ENCODE measurements at places on chromosomes 2 and 18.

- no peak for DNase-seq
Measured at GRCh38 chr2:10161961-10162441, 39.5 kb downstream of the RRM2 start.

DNA sequence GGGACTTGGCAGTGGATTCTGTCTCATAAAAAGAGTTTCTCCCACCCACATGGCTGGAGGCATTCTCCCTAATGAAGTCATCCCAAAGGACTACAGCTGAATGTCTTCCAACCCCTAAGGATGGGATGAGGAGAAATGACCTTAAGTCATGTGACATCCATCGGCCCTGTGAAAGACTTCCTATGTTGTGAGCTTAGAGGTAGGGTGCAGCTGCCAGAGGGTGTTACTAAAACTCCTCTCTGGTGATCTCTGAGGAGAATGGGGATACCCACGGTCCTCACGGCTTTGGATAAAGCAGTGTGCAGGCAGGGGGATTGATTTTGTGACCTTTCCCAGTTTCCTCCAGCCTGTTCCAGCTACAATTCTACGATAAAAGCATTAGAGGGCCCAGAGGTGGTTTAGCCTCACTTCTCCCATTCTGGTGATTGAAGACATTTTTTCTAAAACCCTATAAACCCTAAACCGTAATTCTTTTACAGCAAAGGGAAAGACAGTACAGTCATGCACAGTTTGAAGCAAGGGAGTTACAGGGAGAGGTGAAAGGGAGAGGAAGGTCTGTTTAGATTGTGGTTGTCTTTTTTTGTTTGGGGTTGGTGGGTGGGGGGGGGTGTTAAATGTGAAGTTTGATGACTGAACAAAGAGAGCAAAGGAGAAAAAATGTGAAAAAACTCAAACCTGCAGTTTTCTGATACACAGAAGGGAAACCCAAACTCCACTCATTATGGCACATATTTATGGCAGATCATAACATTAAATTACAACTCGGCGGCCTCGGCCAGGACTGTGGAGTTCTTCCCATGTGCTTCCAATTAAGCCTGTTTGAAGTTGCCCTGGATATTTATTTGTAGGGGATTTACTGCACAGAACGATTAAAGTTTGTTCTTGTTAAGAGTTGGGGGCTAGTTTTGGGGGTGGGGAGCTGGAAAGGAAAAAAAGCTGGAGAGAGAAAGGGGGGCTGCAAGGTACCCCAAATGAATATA lies 26.6 kb upstream of the SLC14A2 start:
- no peak for DNase-seq

- peak; percentile 18 for DNase-seq
Measured at GRCh38 chr2:27621524-27621923, 7.3 kb downstream of the CCDC121 start.

- no peak for DNase-seq
Measured at GRCh38 chr2:222169346-222169745, 129.5 kb downstream of the PAX3 start.

- DNase-seq = peak; percentile 32
Measured at GRCh38 chr2:8003462-8004075, 678.3 kb upstream of the ID2 start.

GRCh38 chr2:146572598-146572997 lies 1272.2 kb upstream of the ACVR2A start:
- DNase-seq = no peak

DNA sequence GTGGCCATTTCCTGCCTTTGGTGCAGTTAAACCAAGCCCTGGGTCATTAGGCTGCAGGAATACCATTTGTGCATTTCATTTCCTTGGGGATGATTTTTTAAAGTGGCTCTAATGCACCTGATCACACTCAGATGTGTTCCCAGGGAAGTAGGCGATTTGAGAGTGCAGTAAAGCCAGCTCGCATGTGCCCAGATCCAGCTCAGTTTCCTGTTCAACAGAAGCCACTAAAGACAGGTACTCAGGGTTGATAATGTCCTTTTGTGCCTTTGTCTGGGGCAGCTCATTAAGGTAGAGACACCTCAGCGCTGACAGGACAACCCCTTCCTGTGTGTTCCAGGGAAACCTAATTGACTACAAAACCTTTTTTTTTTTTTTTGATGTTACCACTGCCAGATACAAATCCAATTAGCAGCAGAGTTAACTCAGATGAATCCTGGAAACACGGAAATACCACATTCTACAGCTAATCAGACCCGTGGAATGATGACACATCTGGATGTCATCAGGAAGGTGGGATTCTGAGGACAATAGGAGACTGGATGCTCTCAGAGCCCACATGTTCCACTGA lies 15.2 kb upstream of the CHRNA1 start:
- DNase-seq = no peak

- DNase-seq = no peak
Measured at GRCh38 chr2:10245021-10245420, 57.7 kb upstream of the HPCAL1 start.

- DNase-seq = no peak
Measured at GRCh38 chr18:76446321-76447257, 48.5 kb downstream of the ZNF516 start.

GRCh38 chr18:51802569-51803428 lies 537.2 kb upstream of the DCC start:
- no peak for DNase-seq

GRCh38 chr2:235052514-235053354 lies 100.9 kb downstream of the SH3BP4 start:
- DNase-seq = no peak

DNA sequence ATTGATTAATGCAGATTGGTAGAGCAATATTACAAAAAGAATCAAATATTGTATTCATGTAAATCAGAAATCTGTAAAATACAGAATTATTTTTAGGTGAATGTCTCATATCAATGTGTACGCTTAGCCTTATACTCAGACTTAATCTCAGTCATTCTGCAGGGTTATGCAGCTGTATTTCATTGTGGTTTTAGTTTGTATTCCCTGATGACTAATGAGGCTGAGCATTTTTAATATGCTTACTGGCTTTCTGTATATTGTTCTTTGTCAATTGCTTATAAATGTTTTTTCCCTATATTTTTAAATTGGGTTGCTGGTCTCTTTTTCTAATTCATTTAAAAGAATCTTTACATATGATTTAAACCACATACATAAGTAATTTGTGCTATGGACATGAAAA lies 50.1 kb downstream of the CDH19 start:
- no peak for DNase-seq

GRCh38 chr2:217443601-217444000 lies 559.2 kb downstream of the TNS1 start:
- DNase-seq = no peak

- DNase-seq = peak; percentile 31
Measured at GRCh38 chr2:74045454-74045853, 60.7 kb downstream of the TET3 start.

DNA sequence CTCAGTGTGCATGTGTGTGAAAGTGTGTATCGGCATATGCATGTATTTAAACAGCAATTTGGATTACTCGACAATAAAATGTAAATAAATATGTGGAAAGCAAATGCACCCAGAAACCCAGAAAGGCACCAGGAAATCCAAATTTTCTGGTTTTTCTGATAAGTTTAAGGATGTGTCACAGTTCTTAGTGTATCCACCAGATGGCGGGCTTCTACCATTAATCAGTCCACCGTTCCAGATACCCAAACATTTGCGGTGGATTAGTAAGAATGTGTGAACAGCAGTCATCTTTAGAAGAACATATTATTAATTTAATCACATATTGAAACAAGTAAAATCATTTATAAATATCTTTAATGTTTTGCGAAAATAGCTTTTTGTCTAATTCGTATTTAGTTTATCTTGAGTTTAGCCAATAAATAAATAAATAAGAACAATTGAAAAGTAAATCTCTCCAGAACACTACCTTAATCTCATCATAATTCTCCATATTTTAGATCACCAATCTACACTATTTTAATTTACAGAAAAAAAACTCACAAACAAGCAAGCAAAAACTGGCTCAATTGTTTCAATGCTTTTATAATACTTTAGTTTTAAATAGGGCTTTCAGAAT lies 298.9 kb downstream of the DSEL start:
- DNase-seq = peak; percentile 10

DNA sequence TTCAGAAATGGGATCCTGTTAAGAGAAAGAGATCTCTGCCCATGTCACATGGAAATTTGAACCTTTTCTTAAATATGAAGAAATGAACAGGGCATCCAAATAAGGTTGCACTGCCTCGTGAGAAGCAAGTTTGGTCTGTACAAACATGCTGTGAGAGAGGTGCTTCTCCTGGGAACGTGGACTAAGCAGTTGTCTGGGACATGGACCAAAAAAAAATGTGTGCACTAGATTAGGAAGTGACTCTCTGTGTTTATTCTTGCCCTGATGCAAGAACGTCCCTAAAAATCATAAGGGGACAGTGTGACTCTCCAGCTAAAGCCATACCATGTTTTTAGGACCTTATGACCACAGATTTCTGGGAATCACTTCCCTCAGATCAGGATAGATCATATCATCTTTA lies 23.7 kb upstream of the GCG start:
- DNase-seq = no peak

DNA sequence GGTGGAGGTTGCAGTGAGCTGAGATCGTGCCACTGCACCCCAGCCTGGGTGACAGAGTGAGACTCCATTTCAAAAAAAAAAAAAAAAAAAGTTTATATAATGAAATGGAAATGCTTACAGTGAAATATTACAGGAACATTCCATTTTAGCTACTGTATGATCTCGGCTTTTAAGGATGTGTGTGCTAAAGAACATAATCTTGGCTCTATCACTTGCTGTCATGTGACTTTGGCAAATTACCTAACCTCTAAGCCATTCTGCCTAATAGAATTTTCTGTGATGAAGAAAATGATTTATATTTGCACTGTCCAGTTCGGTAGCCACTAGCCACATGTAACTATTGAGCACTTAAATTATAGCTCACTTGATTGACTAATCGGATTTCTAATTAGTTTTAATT lies 36.3 kb downstream of the SMAD4 start:
- no peak for DNase-seq

DNA sequence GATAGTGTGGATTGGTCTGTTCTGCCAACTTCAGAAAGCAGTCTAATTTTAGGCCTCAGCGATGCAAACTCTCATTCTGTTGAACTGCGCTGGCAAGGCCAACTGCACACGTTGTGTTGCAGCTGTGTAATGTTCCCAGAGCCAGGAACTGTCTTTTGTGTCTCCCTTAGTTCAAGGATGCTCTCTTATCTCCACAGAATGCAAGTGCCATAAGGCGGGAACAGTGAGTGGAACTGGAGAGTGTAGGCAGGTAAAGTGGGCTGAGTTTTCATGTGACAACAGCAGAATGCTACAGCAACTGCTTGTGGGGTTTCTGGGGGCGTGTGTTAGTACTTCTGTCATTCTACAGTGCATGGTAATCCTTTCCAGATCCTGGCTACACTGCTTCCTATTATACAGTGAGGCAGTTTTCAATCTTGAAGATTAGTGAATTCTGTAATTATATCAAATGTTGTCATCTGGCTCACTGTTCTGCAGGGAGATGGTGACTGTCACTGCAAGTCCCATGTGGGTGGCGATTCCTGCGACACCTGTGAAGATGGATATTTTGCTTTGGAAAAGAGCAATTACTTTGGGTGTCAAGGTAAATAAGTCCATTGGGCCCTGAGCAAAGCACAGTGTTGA lies 125.8 kb downstream of the LAMA3 start:
- no peak for DNase-seq

- no peak for DNase-seq
Measured at GRCh38 chr2:173230181-173230580, 124.5 kb upstream of the CDCA7 start.

DNA sequence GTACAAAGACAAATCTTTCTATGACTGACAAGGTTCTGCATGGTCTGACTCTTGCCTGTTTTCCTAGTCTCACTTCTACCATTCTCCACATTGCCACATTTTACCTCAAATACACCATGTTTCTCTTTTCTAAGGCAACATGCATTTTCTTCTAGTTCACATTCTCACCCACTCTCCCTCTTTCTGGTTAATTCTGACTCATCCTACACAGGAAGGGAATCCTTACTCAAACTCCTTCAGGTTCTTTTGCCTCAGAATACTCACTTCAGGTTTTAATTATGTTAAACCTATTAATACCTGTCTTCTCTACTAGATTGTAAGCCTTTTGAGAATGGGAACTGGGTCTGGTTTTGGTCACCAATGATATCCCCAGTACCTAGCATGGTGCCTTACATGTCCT lies 47.2 kb downstream of the MAP2 start:
- no peak for DNase-seq

DNA sequence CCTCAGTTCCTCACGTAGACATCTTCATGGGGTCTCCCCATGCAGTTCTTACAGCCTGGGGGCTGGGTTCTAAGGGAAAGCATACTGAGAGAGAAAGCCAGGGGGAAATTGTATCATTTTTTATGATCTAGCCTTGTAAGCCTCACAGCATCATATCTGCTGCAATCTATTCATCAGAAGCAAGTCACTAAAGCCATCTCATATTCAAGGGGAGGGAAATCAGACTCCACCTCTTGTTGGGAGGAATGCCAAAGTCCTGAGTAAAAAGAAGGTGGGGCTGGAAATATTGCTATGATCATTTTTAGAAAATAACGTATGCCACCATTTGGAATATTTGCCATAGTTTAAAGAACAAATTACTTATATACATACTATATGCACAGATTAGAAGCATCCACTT lies 304.6 kb downstream of the TXNL1 start:
- no peak for DNase-seq

DNA sequence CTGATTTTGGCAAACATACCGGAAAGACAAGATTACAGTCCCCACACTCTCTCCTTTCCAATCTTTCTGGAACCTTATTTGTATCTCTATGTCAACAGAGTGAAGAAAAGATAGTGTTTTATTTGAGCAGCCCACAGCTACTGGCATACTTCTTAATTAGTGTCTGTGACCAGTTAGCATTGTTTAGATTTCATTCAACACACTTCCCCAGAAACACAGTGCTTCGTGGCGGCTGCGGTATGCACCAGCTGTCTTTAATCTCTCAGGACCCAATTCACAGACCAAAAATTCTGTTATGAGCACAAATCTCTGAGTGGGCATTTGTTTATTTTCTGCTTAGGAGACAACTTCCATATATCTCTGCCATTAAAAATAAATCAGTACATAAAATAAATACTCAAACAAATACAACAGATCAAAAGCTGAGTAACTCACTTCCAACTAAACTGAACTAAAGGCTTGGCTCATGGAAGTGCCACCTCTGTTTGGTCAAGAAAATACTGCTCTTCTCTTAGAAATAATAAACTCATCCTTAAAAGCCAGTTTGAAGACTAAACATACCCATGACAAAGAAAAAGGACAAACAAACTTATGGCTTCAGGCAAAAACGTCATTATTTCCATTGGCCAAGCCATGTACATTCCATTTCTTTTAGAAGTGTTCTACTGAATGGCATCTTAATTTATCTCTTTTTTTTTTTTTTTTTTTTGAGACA lies 392.4 kb downstream of the TXNL1 start:
- no peak for DNase-seq

DNA sequence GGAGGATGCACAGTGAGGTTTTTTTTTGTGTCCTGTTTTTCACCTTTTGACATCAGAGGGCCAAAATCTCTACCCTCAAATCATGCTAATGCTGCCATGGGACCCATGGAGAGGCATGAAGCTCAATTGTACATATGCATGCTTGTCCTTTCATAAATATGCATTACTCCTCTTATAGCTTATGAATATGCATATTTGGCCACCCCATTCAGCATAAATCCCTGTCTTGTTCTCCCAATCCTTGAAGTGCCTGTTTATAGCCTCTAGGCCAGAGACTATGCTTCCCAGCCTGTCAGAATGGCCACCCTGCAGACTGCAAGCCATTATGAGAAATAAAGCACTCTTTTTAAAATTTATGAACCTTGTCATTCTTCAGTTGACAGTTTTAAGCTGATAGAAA lies 696.4 kb upstream of the ZNF804A start:
- no peak for DNase-seq
